AG04449 (cell line): ENCODE measurements at places on chromosomes 2 and 18.

DNA sequence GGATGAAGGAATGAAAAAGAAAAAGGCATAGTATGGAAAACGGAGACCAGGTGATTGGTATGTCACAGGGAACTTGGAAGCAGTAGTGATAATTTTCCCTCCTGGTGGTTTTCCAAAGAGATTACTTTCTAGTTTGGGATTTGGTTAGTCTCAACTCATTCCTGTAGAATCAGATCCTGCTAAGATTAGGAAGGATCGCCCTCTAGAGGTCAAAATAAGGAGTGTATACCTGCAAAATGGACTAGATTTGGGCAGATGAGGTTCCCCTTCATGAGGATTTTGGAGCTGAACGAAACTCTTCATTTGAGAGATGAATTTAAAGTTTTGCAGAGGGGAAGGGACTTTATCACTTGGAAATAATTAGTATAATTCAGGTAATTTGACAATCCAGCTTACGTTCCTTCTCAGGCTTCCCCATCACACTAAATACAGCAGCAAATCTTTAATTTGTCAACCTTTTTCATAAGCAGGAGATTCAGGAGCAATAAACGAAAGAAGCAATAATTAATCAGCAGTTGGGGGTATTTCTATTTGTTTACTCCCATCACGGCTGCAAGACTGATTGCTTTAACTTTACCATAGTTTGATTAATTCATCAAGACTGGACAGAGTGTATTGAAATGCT, 65.2 kb downstream of the CCDC195 start:
- DNase-seq, result peak; percentile 10

DNA sequence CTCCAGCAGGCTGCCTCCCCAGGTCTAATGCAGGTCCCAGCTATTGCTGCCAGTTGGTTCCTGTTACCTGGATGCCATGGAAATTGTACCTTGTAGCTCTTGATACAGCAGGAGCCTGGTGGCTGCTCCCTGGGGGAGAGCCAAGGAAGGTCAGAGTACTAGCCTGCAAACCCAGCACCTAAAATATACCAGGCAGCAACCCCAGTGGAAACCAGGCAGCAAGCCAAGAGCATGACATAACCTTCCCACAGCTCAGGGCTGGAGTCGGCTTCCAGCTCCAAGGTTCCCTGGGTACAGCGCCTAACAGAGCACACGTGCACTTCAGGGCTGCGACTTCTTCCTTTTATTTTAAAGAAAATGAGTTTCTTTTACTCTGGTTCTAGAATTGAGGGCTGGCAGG, 30.3 kb downstream of the TNP1 start:
- no peak for DNase-seq

DNA sequence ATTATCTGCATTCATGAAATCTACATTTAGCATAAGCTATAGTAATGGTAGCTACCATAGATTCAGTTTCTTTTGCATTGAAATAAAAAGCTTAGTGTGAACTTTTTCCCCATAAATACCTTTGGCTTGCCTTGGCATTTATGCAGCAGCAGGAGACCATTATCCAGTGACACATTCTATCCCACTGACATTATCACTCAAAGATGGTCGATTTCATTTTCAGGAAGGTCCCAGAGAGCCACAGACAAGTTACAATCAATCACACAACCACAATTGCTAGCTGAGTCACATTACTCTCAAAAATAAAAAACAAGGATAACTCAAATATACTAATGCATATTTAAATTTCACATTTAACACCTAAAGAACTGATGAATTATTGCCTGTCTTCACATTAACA, 512.7 kb upstream of the CDH2 start:
- DNase-seq, result no peak

- no peak for DNase-seq
These were observed 62.7 kb upstream of the ARL4C start for GRCh38 chr2:234559609-234560008.

DNA sequence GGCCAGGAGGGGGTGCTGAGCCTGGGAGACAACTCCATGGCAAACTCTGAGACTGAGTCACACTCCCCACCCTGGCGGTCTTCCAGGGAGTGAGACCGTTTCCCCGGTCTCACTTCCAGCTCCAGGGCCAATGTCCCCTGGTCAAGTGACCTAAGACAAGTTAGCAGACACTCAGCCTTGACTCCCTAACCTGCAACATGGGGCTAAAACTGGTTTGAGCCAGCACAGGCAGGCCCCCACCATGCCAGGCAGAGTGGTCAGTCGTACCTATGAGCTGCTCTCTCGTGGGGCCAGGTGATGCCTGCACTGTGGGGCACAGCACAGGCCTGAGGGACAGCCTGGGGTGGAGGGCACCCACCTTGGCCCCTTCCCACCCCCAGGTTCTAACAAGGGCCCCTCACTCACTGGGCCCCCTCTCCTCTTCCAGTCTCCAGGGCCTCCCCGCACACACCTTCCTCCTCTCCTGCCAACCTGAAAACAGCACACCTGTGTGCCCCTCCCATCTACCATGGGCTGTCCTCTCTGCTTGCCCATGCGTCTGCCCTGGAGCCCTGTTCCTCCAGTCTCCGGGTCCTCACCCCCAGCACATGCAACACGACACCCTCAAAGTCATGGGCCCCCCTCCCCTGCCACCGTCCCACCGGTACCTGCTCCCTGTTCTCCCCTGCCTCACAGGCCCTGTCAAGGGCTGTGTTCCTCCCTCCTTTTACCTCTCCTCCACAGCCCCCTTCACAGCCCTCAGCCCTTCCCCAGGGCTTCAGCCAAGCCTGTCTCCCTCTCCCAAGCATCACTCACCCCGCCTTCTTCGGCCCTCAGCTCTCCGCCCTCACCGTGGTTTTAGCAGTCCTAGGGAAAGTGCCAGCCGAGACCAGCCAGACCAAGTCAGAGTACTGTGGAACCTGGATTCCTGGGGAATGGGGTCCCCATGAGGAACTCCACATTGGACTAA, 1.6 kb downstream of the GPR17 start:
- DNase-seq, result no peak

DNA sequence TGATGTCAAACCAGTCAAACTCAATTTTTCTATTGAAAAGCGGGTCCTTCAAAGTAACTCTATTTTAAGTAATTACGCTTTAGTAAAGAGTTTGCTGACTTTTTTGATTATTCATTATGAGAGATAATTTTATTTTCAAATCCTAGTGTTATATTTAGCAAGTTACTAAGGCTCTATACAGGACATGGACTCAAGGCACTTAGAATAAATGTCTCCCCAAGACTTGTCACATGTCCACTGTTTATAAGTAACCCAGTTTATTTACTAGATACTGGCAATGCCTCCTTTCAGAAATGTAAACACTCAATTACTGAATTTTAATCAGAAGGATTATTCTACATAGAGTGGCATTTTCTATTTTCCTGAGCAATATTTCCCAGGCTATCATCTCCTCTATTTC, 638.1 kb downstream of the ERBB4 start:
- DNase-seq, result no peak

- no peak for DNase-seq
These were observed 5.4 kb upstream of the CDCA7 start for GRCh38 chr2:173349287-173349686.

GRCh38 chr2:68388772-68389171, 23.7 kb downstream of the PLEK start:
- DNase-seq, result no peak

- peak; percentile 28 for DNase-seq
These were observed 765.4 kb downstream of the MBD2 start for GRCh38 chr18:53458944-53459580.

GRCh38 chr2:134453476-134453875, 199.6 kb downstream of the MGAT5 start:
- DNase-seq, result no peak

- DNase-seq, result peak; percentile 47
These were observed 45.4 kb downstream of the RASGRP3 start for GRCh38 chr2:33521791-33522281.

DNA sequence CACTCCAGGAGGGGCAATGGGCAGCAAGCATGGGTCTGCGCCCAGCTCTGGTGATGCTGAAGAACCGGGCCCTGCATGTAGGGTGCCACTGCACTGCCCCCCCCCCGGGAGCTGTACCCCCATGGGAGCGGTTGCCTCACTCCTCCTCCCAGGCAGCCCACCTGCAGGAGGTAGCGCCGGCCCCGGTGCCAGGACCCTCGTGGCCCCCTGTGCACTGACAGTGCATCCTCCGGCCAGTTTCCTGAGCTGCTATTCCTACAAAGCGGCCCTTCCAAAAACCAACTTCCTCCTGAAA, 109.4 kb downstream of the ZNF516 start:
- DNase-seq, result no peak

- DNase-seq, result no peak
These were observed 225.8 kb downstream of the RNF152 start for GRCh38 chr18:61666876-61667590.

DNA sequence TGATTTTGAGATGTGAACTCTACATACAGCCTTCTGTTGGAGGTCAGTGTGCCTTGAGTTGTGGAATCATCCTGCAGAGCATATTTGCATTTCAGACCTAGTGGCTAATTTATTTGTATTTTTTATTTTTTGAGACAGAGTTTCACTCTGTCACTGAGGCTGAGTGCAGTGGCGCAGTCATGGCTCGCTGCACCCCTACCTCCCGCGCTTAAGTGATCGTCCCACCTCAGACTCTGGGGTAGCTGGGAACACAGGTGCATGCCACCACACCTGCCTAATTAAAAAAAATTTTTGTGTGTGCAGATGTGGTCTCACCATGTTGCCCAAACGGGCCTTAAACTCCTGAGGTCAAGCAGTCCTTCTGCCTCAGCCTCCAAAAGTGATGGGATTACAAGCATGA, 104.4 kb downstream of the ASXL3 start:
- DNase-seq, result no peak

DNA sequence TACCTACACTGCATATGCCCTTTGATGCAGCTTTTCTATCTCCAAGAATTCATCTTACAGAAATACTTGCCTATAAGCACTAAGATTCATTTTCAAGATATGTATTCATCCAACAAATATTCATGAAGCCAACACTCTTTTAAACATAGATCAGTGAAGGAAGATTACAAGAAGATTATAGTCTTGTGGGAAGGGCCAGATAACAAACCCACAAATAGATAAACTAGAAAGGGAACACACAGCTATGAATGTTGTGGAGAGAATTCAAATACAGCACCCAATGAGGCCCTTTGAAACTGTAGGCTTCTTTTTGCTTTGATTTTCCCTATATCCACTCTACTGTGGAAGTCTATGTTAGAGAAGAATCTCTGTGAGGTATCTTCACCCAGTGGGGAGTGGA, 186.7 kb upstream of the RBMS1 start:
- no peak for DNase-seq

DNA sequence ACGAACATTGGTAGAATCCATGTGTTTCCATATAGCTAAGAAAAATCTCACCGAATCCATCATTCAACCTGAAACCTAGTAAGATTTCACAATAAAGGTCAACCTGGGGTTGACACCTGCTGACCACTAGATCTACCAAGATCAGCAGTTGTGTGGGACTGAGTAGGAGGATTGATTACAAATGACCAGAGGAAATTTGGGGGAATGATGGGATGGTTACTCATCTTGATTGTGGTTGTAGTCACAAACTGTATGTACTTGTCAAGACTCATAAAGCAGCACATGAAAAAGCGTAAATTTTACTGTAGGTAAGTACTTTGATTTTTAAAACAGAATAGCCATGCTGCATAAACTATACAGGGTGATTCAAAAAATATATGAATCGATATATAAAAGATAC, 14.7 kb downstream of the DAPL1 start:
- no peak for DNase-seq

DNA sequence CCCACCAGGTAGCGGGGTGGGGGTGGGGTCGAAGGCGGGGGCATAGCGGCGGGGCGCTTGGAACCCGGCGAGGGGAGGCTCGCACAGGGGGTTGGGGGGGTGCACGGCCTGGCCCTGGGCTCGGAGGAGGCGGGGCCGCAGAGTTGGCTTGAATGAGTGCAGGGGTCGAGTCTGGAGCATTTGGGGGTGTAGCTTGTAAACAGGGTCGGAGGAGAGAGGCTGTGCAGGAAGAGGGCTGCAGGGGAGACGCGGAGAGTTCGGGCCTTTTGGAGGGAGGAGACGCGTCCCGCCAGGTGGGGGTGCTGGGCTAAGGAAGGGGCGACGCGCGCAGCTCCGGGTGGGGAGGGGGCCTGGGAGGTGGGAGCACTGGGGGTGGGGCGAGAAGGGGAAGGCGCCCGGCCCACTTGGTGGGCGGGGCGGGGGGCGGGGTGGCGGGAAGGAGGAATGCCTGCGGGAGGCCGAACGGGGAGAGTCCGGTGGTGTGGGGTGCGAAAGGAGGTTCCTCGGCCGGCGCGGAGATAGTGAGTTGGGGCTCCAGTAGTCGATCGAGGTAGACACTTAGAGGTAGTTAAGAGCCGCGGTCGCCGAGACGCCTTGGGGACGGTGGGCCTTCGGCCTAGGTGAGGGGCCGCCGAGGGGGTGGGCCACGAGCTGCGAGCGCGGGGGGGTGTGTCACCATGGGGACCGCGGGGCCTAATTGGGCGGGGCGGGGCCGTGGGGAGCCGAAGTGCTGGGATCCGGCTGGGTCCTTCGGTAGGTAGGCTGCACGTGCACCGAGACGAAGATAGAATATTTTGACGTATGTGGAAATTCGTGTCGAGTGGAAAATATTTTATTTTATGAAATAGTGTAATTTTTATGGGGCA, 774 bp downstream of the MSH6 start:
- no peak for DNase-seq

DNA sequence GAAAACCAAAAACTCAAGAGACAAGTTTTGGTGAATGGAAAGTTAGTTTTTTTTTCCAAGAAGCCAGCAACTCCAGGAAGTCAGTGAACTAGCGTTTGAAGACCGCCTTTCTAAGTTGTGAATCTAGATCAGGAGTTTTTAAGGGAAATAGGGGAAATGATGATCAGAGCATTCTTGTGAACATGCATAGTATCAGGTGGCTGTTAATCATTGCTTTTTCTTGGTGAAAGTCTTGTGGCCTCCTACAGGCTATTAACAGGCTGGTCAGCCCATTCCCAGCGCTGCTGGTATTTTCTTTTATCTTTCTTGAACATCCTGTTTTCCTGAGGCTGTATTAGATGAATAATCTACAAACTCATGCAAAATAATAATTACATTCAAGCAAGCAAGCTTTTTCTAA, 155.8 kb downstream of the PTPRM start:
- DNase-seq, result no peak

DNA sequence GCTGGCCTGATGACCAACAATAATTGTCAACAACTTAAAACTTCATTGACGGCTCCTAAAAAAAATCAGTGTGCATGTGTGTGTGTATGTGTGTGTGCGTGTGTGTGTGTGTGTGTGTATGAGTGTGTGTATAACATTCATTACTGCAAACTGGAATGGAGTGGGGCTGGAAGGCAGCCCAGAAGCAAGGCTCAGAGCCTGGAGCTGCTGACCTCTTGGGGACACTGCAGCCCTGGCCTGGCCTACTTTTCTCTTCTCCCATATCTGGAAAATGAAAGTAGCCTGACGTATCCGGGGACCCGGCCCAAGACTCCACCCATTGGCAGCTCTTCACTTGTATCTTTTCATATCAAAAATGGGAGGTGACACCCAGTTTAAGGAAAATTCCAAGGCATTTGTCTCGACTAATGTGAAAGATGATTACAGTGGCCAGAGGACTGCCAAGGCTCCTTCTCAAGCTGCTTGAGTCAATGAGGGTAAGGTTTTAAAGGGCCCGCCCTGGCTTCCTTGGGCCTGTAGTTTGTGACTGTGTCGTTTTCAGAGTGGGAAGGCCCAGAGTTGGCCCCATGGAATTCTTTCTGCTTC, 72.4 kb upstream of the IL1R1 start:
- DNase-seq, result no peak
